Lung (tissue), 17 donors: ENCODE measurements at places on chromosomes 3 and 15. TPM values are rescaled to one million over a fixed set of nuclear protein-coding genes. Genes with fewer than 3 reads are reported as not detected.

Gene ANKRD34C
- not detected for total RNA-seq

Gene COLQ
- total RNA-seq, result 2.9 TPM

Gene CKMT1A
- total RNA-seq, result 6.8 TPM

Gene CPNE9
- total RNA-seq, result 0.34 TPM

Gene STRIT1
- not detected for total RNA-seq

Gene RCCD1
- 11.5 TPM for total RNA-seq

Gene PLA1A
- total RNA-seq, result 1.8 TPM

Gene FEZF2
- not detected for total RNA-seq

Gene GOLGA8N
- total RNA-seq, result 11.1 TPM
